H9 (cell line): ENCODE measurements at places on chromosomes 2 and 18. TPM values are rescaled to one million over a fixed set of nuclear protein-coding genes. Genes with fewer than 3 reads are reported as not detected.

Gene HOXD9
- total RNA-seq: not detected in 2 replicates

Gene KLHL29
- total RNA-seq: 2.1 and 2.4 TPM in 2 replicates

Gene FAM161A
- 13.3 and 15.8 TPM in 2 replicates for total RNA-seq

Gene MAP3K19
- total RNA-seq: not detected in 2 replicates

GRCh38 chr18:38007676-38008330 lies 442.2 kb upstream of the CELF4 start:
- no peaks in the 10 kb centered on the region for H3K36me3 ChIP-seq
- no peak for DNase-seq
- H3K4me3 ChIP-seq: no peak overlapping the region
- H3K27me3 ChIP-seq: no peaks in the 10 kb centered on the region
- H3K4me1 ChIP-seq: no peaks in the 10 kb centered on the region

DNA sequence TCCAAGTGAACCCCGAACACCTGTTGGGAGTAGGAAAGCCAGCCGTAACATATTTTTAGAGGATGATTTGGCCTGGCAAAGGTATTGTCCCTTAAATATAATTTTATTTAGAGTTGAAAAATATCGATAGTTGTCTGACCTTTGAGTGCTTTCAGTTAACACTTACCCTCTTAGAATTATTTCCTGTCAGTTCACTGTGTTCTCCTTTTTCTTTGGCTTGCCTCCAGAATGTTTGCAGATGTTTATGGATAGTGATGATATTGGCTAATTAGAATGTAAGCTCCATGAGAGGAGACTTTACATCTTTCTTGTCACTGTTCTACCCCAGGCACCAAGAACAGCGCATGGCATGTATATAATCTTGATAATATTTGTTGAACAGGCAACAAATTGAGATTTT lies 19.8 kb downstream of the PIKFYVE start:
- H3K27me3 ChIP-seq: no peaks in the 10 kb centered on the region
- H3K4me1 ChIP-seq: no peaks in the 10 kb centered on the region
- peaks cover 37% of the 10 kb centered on the region for H3K36me3 ChIP-seq
- no peak overlapping the region for H3K4me3 ChIP-seq
- no peak for DNase-seq
- H3K27ac ChIP-seq: no peak overlapping the region

- no peak for DNase-seq
- no peaks in the 10 kb centered on the region for H3K36me3 ChIP-seq
- H3K27ac ChIP-seq: no peak overlapping the region
Measured at GRCh38 chr2:207332480-207333212, 166.9 kb upstream of the KLF7 start.

- H3K27ac ChIP-seq: no peak overlapping the region
- H3K36me3 ChIP-seq: no peaks in the 10 kb centered on the region
- H3K4me3 ChIP-seq: no peak overlapping the region
- peaks cover 2% of the 10 kb centered on the region; the same call in 1 of the 2 replicates for H3K4me1 ChIP-seq
- DNase-seq: no peak
Measured at GRCh38 chr2:132788310-132788838, 118.4 kb upstream of the LYPD1 start.

DNA sequence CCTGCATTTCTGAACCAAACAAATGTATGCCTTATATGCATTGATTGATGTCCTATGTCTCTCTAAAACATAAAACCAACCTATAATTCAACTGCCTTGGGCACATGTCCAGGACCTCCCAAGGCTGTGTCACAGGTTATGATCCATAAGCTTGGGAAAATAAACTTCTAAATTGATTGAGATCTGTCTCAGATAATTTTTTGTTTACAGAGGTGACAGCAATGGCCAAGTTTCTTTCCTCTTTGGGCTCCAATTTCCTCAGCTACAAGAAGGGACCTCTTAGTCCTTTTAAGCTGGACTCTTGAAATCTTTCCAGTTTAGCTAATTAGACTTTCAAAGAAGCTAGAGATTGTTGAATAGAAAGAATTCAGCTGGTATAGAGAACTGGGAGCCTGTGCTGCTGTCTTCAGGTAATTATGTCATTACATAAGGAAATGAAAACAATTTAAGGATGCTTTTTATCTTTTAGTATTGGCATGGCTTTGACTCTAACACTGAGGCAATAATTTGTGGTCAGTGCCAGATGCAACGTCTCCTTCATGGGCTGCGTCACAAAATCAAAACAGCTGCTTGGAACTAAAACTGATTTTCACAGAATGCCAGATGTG lies 412.1 kb upstream of the TRIB2 start:
- no peak for DNase-seq
- H3K27me3 ChIP-seq: no peaks in the 10 kb centered on the region
- no peaks in the 10 kb centered on the region for H3K4me1 ChIP-seq
- no peak overlapping the region for H3K4me3 ChIP-seq

DNA sequence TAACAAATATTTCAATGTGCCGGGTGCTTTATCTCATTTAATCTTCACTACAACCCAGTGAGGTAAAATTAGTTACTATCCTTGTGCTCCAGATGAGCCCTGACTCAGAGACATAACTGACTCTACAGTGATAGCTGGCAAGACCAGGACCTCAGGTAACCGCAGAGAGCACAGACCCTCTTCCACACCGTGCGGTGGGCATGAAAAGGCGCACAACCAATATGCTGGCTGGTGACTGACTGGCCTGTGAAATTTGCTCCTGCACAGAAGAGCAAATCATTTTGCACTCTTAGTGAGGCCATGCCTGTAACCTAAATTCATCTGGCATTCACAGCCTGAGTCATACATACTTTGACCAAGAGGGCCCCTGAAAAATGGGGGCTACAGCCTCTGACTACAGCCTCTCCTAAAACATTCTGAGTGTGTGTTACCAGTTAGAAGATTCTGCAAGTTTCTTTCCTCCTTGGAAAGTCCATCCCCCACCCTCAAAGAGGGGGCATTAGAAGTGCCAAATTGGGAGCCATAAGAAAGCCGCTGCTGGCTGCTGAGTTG lies 22.4 kb upstream of the MSGN1 start:
- H3K4me1 ChIP-seq: no peaks in the 10 kb centered on the region
- H3K4me3 ChIP-seq: no peak overlapping the region
- no peaks in the 10 kb centered on the region for H3K27me3 ChIP-seq
- no peaks in the 10 kb centered on the region for H3K36me3 ChIP-seq
- no peak overlapping the region for H3K27ac ChIP-seq

DNA sequence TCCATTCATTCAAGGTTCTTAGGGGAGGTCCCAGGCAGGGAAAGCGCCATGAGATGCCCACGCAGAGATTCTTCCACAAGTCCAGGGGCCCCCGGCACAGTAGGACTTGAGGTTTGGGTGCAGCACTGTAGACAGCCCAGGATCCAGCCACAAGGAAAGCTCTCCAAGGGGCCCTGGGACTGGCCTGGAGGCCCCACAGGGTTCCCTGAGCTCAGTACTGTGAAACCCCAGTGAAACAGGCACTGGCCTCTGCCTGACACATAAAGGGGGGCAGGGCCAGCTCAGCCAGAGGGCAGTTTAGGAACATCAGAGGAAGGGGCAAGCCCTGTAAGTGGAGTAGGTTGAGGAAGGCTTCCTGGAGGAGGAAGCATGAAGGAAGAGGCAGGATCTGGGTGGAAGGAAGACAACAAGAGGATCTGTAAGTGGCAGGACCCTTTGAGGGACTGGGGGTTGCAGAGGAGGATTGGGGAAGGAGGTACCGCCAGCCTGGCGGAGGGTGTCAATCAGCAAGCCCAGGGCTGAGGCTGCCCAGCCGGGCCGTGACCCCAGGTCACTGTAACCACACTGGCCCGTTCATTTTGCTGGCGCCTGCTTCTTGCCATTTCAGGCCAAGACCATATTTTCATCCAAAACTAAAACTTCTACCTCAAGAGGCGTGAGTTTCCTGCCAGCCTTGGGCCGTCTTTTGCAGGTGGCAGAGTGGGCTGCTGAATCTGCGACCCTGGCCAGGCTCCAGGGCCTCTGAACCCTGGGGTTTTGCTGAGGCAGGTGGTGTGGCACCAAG lies 175.2 kb downstream of the SMAD7 start:
- H3K36me3 ChIP-seq: no peaks in the 10 kb centered on the region; the same call in 1 of the 2 replicates
- no peaks in the 10 kb centered on the region for H3K27me3 ChIP-seq
- H3K4me3 ChIP-seq: no peak overlapping the region
- no peak overlapping the region for H3K27ac ChIP-seq
